ENCODE measurements at places on chromosomes 1 and 21.

DNA sequence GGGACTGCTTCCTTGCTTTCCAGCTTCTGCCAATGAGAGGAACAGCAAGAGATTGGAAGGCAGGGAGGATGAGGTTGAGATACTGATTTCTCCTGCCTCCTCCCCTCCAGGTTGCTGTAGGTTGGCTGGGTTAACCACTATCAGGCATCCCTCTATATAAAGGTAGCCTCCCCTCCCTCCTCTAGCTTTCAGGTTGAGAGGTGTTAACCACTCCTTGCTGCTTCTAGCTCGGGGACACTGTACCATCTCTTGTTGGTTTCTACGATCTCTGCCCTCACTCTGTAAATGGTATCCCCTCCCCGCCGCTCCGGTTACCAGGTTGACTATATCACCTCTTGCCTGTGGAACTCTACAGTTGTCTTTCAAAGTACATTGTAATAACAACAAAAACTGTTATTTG lies 16.7 kb downstream of the LPAR3 start:
- DNase-seq: no peak

DNA sequence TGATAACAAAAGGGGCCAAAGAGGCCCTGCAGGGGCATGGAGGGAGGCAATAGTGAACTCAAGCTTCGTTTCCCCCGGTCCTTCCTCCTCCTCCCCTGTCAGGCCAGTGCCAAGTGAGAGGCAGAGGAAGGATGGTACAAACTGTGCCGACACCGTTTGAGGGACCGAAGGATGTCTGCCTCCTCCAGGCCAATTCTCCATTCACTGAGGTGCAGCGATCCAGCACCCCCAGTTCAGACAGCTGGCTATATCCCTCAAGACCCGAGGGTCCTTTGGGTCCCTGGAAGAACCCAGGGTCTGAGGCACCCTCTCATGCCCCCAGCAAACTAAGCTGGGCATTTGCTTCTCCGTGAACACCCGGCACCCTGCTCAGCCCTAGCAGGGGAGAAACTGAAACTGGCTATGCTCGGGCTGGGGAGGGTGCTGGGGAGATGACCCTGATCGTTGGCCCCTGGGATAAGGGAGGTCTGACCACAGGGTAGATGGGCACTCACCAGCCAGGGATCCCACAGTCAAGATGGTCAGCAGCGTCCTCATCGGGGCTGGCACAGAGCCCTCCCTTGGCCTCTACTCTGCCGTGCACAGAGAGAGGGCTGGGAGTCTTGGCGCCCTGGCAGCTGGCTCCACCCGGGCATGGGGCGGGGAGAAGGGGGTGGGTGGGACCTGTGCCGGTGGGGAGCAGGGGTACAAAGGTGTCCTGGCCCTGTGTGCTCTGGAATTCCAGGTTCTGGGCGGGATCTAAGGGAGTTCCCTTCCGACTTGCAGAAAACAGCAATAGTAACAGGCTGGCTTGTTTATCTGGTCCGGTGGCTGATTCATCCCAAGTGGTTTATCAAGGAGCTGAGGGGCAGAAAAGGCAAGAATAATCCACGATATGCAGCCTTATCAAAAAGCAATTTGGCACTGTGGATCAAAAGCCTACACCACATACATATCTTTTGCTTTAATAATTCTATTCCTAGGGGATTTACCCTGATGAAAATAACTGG lies at the start of gene IL22RA1:
Gene IL22RA1, minus strand, starts transcription at position 595 of the 989 bp plus-strand sequence. Its CDS starts 58 bp downstream, at position 537.
- DNase-seq: no peak

- no peak for DNase-seq
These were observed 10.2 kb downstream of the AADACL4 start for GRCh38 chr1:12654004-12654567.

DNA sequence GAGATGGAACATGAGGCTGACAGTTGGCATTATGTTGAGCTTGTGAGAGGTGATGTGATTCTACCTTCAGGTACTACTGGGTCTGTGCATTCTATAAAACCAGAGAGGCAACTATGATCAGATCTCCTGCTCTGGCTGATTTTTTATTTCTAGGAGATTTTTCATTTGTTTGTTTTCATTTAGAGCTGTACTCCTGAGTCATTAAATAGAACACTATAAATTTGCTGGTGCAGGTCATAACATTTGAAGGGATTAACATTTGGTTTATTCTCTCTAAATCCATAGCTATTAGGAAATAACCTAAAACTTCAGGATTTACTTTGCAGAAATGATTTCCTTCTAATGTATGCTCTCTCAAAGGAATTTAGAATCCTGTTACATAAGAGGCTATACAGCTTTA lies 42.9 kb downstream of the MAGI3 start:
- no peak for DNase-seq

DNA sequence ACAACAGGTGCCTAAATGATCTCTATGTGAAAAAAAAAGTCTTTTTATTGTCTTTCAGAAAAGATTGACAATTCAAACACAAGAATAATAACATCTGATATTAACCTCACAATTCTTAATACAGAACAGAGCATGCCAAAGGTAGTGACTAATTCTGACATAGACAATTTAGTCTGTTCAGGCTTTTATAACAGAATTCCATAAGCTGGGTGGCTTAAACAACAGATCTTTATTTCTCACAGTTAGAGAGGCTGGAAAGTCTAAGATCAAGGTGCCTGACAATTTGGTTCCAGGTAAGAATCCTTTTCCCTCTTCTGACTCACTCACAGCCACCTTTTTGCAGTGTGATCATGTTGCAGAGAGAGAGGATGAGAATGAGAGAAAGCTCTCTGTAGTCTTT lies 27.0 kb downstream of the DPYD start:
- no peak for DNase-seq

DNA sequence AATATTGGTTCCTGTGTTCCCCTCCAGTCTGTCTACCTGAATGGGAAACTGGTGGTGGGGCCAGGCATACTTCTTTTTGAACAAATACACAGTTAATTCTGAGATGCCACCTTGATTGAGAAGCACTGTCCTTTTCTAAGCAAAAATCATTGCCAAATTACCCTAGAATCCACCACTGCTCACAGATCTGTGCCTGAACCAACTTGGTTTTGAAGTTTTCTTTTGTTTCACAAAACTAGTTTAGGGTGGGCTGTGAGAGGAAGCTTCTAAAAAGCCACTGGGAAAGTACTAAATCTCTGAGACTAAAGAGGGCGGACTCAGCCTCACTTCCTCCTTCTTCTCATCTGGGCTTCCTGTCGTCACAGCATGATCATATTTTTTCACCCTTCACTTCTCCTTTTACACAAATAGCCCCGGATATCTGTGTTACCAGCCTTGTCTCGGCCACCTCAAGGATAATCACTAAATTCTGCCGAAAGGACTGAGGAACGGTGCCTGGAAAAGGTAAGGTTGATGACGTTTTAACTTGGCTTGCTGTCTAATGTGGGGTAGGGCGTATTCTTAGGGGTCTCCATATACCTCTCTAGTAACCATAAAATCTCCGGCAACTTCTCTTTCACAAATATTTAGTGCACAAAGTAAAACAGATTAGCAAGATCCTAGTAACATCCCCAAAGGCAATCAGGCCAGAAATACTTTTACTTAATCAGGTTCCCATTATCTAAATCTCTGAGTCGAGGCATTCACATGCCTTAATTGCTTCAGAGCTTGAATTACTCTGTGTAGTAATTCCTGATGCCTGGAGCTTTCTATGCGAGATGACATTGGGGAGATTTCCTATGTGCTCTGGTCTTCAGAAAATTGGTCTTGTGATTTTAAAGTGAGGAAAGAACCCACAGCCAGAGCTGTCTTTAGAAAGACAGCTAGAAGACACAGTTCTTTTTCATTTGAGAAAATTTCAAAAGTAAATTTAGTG lies at the start of gene CD53:
Gene CD53, plus strand, starts transcription at position 404 of the 976 bp plus-strand sequence. CDS start 18,261 bp downstream, outside the sequence.
- DNase-seq: no peak

DNA sequence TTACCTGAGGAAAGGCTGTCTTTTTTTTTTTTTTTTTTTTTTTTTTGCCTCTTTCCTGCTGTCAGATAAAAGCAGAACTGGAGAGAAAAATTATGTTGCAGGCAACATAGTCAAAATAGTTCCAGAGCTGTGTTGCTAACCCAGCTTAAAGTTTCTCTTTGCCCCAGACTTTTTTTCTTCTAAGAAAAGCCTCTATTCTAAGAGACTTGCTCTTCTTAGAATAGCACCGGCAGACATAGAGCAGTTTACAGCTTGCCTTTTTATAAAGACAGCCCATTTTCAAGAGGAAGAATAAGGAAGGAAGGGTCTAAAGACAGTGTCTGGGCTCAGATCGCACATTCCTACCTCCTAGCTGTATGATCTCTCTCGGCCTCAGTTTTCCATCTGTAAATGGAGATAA lies 88.7 kb downstream of the TENT5C start:
- DNase-seq: no peak

DNA sequence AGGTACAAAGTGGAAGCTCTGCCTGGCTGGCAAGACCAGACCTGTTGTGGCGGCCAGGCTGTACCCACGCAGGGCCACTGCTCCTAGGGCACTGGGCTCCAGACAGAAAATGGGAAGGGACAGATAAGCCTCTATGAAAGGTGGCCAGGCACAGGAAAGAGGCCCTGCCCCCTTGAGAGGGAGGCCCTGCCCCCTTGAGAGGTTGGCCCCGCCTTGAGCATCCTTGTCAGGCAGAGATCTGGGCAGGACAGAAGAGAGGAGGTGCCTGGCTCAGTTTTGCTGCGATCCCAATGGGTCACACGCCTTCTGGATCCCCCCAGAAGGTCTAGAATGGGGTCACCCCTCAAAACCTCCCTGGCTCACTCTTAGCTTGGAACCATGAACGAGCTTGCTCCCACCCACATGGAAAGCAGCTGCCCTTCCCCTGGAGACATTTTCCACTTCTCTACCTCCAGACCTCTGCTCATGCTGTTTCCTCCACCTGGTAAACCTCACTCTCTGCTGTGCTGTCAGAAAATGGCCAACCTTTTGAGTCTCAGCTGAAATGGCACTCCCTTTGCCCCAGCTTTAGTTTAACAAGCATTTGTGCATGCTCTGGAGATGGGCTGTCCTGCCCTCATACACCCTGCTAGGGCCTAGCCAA lies 17.5 kb upstream of the ECE1 start:
- no peak for DNase-seq

GRCh38 chr1:117644696-117645311 lies 39.0 kb downstream of the TENT5C start:
- no peak for DNase-seq

DNA sequence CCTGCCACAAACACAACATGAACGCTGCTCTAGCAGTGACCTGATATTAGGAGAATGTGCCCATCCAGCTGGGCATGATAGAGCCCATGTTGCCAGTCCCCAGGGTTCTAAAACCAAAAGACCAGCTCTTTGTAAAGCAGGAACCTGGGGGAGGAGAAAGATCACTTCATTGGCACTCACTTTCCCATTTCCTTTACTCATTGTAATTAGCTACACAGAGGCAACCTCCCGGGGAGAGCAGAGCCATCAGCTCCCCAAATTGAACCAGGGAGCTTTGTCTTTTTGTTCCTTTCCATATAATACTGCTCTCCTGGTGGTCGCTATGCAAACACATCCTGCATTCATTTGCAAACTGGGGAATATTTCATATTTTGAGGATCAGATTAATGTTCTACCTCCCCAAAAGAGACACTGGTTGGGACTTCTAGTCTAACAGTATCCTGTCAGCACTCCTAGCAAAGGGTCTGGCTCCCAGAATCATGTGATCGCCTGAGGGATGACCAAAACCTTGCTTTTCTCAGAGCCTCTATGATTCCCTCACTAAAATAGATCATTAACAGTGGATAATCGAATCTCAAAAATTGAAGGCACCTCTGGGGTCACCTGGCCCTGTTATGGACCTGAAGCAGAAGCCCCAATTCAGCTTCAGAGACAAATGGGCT lies 76.7 kb upstream of the CD1D start:
- DNase-seq: no peak

GRCh38 chr1:46991083-46991923 lies 32.2 kb upstream of the CYP4X1 start:
- DNase-seq: no peak

- no peak for DNase-seq
These were observed 218.7 kb downstream of the RERE start for GRCh38 chr1:8598783-8599182.

DNA sequence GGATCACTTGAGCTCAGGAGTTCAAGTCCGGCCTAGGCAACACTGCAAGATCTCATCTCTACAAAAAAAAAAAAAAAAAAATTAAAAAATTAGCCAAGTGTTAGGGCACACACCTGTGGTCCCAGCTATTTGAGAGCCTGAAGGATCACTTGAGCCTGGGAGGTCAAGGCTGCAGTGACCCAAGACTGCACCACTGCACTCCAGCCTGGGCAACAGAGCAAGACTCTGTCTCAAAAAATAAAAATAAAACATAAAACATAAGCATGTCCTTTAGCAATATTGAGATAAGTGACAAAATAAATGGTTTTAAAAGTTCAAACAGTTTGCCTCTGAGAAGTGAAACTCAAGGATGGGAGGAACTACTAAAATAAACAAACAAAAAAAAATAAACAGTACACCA lies 101.2 kb downstream of the RERE start:
- no peak for DNase-seq

DNA sequence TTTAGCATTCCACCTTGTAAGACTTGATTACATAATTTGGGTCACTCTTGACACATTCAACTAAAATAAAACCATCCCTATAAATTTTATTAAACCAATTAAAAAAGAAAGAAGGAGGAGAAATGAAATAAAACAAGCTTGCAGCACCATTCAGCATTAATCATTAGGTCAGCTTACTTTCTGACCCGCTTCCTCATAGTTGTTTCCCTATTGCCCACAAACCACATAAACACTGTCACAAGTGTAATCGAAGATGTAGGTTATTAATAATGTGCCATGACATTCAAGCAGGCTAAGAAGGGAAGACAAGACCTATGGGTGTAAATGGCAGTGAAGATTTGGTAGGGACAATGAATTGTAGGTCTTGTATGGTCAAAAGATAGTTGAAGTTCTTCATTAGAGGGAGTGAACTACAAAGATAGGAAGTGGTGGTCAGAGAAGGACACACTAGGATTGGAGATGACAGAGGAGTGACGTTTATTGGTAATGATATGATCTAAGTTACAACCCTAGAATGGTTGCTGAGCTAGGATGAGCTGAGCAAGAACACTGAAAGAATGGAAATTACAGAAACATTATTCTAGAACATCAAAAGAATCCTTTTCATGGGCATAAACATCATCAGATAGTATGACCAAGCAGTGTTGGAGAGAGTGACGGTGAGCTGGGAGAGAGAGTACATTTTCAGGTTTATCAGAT lies 231.5 kb downstream of the KCNT2 start:
- no peak for DNase-seq

- DNase-seq: no peak
These were observed 14.7 kb downstream of the PDXK start for GRCh38 chr21:43733529-43734071.

DNA sequence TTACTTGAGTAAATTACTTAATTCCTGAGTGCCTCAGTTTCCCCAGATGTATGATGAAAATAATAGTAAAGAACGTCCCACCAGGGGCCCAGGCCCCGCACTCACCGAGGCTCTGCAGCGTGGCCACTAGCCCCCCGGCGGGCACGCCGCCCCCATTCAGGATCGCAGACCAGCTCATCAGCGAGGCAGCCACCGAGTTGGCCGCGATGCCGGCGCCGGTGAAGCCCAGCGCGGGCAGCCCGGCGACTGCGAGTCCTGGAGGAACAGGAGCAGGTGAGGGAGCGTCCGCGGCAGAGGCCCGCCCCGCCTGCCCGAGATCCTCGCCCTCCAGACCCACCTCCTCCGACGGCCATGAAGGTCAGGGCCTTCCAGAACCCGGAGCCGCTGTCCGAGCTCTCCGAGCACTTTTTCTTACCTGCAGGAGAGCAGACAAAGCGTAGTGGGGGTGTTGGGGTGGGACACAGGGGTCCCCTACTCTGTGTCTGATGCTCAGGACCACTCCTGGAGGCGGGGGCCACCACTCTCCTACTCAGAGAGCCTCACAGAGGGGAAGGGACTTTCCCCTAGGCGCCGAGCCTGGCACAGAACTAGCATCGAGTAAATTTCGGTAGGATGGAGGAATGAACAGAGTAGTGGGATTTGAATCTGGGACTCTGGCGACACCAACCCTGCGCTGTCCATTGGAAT lies 3.7 kb downstream of the IFI6 start:
- no peak for DNase-seq

GRCh38 chr21:22343721-22344120 lies 1345.5 kb downstream of the NCAM2 start:
- DNase-seq: no peak

All from vagina (tissue), 2 donors.